NCI-H187 (cell line): ENCODE measurements at places on chromosomes 16 and 17.

- DNase-seq: no peak
Observed at GRCh38 chr16:63617047-63617989, 1504.5 kb downstream of the CDH11 start.

DNA sequence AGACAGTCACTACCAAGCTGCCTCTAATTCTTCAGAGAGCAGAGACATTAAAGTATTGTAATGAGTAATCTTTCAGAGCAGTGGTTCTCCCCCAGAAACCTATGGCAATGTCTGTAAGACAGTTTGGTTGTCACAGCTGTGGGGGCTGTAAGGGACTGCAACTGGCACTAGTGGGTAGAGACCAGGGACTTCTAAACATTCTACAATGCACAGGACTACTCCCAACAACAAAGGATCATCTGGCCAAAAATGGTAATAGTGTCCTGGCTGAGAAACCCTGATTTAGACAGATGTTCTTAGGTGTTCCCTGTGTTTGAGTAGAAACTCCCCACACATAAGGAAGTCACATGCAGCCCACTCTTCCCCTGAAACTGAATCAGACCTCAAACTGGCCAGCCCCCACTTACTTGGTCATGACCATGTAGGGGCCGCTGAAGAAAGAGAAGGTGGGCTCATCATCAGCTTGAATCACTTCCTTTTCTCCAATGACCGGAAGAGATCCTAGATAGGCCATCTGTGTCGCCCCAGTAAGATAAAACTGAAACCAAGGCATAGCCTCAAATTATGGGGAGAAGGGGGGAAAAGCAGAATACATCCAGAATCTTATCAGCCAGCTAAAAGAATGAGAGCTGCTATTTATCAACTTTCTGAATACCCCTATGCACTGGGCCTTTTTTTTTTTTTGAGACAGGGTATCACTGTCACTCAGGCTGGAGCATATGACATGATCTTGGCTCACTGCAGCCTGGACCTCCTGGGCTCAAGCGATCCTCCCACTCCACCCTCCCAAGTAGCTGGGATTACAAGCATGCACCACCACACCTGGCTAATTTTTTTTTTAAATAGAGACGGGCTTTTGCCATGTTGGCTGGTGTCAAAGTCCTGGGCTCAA, 75.8 kb downstream of the TEX14 start:
- DNase-seq: no peak

GRCh38 chr17:65627891-65628643, 66.6 kb upstream of the AXIN2 start:
- no peak for DNase-seq

DNA sequence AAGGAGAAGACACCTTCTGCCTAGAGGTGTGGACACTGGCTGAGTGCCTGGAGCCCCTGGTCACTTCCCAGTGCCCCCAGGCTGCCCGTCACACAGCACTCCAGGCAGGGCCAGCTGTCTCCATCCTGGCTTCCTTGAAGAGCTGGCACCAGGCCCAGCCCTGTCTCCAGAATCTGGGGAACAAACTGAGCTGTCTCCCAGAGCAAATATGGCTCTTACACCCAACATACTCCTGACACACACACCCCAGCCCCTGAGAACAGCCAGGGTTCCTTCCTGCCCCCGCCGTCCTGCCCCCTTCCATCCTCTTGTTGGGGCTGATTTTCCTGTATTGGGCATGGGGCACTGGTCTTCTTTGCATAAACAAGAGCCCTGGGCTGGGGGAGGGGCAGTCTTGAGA, 9.1 kb downstream of the NHERF1 start:
- DNase-seq: no peak

DNA sequence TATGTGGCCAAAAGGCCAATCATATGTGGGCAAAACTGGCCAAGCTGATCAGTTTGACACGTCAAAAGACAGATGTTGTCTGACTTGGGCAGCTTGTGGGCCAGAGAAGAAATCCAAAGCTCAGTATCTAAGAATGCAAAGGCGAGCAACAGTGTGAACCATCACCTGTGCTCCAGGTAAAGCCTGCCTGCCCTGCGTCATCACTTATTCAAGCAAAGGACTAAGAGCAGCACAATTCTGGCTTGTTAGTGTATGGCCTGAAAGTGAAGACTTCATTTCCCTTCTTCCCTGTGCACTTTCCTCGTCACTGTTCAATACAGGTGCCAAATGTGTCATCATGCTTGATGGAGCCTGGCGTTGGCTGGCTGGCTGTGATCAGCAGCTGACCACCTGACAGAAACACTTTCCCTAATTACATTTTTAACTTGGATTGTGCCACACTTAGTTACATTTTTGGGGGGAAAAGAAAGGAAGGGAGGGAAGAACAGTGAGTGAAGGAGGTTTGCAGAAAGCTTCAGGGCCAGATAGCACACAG, 4.7 kb downstream of the FAM20A start:
- no peak for DNase-seq

- DNase-seq: no peak
Observed at GRCh38 chr17:82439194-82439828, 11.2 kb downstream of the CYBC1 start.

DNA sequence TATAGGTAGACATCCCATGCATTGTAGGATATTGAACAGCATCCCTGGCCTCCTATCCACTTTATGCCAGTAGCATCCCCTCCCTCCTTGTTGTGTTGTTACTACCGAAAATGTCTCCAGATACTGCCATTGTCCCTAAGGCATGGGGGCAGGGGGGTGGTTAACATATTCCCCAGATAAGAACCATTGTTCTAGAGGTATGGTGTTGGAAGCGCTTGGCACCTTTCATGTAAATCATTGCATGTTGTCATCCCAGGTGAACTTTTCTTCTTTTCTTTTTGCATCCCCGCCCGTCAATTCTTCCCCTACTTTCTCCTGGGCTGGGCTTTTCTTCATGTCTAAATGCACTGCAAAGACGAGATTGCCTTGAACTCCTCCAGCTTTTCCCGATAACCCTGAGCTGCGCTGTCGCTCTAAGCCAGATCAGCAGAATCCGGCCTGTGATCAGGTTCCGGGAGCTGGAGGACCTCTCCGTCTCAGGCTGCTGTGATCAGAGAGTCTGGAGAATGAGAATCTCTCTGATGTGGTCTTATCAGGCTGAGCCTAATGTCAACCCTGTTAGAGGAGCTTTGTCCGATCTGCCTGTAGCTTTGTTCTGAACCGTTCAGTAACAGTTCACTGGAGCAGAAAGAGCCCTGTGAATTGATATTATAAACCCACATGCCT, 76.2 kb downstream of the RBFOX1 start:
- DNase-seq: no peak

- no peak for DNase-seq
Observed at GRCh38 chr17:27535178-27535928, 79.1 kb downstream of the KSR1 start.

- no peak for DNase-seq
Observed at GRCh38 chr17:36550491-36551417, 6.0 kb downstream of the GGNBP2 start.

DNA sequence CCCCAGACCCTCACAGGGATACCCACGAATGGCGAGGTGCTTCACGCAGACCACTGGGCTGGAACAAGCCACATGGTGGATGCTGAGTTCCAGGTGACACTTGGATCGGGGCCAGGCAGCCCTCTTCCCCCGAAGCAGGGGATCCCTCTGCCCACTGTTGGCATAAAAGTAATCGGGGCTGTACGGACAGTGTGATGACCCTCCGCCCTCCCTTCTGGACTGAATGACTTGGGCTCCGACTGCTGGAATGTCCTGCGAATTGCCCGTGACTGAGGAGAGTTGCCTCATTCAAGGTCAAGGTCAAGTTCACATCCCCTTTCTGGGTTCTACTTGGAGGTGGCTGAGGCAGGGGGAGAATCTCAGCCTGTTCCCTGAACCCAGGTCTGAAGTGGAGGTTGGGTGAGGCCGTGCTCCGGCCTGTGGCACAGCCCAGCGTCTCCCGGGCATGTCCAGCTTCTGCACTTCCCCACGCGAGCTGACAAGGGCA, 28.5 kb upstream of the CREBBP start:
- no peak for DNase-seq

- DNase-seq: no peak
Observed at GRCh38 chr17:30717291-30718098, 107.0 kb downstream of the CRLF3 start.

DNA sequence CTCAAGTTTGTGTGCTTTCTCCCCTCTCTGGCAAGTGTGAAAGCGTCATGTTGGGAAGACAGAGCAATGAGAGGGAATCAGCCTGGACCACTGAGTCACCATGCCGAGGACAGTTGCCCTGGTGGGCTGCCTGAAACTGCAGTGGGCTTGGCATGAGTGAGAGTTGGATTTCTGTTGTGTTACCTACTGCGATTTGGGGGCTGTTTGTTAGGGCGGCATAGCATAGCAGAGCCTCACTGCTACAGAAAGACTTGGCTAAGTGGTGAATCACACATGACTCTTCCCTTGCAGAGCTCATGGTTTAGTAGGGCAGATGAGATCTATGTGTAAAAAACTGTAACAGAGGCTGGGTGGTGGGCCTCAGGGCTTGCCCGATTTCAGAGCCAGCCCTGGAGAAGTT, 324.6 kb downstream of the C16orf95 start:
- DNase-seq: no peak

DNA sequence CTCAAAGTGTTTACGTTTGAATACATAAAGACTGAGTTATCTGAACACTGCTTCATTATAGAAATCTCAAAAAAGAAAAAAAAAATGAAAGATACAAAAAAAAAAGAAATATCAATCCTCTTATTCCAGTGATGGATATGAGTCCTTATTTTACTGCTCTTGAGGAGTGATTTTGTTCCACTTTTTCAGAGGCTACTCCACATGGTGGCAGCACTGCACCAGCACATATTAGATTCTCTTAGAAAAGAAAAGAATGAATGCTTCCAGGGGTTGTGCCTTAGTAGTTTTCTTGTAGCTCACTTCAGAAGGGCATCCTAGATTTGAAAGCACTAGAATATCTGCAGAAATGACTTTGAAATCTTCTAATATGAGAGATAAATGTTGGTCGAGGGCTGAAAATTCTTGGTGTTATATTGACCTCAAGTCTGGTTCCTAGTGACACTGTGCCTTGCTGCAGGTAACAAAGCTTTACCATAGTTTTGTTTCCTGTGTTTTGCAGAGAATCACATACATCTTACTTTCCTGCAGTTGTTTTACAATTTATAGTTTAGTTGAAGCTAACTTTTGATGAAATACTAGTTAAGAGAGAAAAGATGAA, 25.9 kb downstream of the AP2B1 start:
- no peak for DNase-seq

- DNase-seq: no peak
Observed at GRCh38 chr17:34368196-34368945, 5.3 kb upstream of the CCL1 start.

DNA sequence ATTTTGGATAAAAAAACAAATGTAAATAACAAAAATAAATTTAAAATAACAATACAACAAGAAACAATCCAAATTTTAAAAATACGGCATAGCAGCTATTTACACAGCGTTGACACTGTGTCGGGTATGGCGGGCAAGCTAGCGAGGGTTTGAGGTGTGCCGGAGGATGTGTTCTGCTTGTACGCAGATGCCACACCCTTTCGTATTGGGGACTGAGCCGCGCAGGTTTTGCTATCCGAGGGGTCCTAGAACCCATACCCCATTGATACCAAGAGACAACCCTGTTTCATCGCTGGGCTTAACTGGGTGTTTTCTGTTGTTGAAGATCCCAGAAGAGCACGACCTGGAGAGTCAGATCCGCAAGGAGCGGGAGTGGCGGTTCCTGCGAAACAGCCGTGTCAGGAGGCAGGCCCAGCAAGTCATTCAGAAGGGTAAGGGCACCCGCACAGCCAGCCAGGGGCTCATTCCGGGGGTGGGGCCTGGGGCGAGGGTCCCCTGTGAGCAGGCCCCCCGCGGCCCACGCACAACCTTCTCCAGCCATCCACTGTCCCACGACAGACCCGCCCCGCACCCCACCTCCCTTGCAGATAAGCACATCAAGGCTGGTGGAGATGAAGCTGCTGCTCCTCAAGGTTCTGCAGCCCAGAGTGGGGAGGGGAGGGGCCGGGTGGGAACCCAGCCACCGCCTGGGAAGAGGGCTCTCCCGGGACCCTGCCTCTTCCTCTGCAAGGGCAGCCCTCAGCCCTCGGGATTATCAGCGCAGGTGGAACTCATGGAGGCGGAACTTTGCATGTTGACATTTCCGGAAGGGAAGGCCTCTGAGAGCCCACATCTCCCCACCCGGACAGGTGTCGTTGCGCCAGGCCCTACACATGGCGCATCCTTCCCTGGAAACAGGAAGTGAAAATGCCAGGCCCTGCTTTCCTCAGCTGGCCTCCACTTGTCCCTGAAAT, 51.2 kb upstream of the CHMP6 start:
- no peak for DNase-seq

GRCh38 chr16:29978564-29979270, 5.0 kb downstream of the TAOK2 start:
- DNase-seq: no peak

DNA sequence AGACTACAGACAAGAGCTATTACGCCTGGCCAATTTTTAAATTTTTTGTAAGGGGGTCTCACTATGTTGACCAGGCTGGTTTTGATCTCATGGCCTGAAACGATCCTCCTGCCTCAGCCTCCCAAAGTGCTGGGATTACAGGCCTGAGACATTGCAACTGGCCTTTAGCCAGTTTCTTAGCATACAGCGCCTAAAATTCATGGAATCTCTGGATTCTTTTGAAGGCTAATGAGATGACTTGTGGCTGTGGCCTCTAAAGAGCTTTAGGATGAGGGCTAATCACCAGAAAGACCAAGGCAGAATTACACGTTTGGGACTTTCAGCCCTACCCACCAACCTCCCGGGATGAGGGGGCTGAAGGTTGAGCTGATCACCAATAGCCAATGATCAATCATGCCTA, 34.6 kb downstream of the AKAP10 start:
- no peak for DNase-seq

- DNase-seq: no peak
Observed at GRCh38 chr17:68634345-68634876, 33.2 kb upstream of the FAM20A start.

GRCh38 chr16:85878875-85879274, 20.1 kb upstream of the IRF8 start:
- no peak for DNase-seq

- no peak for DNase-seq
Observed at GRCh38 chr17:63838631-63839171, 3.8 kb downstream of the SMARCD2 start.

DNA sequence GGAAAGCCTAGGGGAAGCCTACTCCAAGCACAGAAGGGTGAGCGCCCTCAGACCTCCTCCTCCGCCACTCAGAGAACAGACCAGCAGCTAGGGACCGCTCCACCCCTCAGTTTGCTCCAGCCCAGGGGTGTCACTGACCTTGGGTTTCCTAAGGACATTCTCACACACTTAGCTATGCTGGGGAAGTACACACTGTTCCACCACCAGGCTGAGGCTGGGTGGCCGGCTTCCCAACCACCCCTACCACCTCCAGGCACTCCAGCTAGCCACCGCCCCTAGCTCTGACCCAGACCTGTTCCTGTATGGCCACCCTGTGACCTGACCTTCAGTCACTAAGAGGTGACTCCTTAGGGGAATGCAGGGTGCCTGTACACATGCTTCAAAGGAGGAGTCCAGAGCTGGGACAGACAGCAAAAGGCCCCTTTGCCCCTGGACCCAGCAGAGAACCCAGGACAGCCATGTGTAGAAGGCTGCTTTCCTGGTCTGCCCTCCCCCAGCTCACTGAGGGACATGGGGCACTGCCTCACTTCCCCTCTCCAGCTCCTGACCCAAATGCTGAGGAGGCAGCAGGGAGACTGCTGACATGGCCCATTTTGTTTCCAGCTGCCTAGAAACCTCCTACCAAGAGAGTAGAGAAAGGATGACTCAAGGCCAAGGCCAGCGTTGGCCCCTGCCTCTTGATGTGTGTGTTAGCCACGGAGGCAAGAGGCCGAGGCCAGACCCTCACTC, 6.7 kb downstream of the HSPB9 start:
- no peak for DNase-seq
